GM03348 (cell line): ENCODE measurements at places on chromosomes 5 and 9.

DNA sequence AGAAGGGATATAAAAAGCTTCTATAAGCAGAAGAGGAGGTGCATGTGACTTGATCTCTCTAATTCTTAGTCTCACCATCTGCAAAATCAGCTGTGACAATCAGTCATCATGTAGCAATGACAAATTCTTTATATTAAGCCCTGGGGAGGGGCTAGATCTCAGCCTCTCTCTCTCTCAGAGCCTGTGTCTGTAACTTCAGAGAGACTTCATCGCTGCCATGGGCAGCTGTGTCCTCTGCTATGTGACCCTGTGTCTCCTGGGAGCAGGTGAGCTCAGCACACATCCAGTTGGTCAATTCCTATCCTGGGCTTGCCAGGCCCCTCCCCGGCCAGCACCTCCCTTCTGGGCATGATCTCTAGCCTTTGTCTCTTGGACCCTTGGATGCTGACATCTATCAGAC is 109.6 kb downstream of the ANKRD18B start:
- no peak for DNase-seq

DNA sequence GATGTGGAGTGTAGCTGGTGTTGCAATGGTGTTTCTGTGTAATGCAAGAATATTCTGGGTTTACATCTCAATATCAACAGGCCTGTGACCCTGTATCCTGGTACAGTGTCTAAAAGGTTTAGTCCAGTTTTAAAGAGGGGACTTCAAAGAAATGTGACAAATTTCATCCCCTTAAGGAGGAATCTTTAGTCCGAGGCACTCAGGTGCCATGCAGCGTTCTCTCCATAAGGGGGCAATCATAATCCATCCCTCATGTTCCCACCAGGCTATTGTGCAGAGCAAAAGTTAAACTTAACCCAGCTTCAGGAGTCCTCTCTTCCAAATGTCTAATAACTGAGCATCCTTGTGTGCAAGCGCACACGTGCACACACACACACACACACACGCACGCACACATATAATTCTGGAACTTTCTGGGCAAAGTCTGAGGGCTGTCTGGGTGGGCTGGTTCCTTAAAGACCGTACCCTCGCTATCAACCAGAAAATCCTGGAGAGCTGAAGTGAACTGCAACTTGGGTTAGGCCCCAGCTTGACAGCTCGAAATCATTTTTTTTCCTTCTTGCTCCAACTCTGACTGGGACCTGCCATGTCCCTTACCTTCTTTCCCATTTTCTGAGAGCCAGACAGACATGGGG is 46.0 kb downstream of the CRB2 start:
- peak; percentile 88 for DNase-seq

DNA sequence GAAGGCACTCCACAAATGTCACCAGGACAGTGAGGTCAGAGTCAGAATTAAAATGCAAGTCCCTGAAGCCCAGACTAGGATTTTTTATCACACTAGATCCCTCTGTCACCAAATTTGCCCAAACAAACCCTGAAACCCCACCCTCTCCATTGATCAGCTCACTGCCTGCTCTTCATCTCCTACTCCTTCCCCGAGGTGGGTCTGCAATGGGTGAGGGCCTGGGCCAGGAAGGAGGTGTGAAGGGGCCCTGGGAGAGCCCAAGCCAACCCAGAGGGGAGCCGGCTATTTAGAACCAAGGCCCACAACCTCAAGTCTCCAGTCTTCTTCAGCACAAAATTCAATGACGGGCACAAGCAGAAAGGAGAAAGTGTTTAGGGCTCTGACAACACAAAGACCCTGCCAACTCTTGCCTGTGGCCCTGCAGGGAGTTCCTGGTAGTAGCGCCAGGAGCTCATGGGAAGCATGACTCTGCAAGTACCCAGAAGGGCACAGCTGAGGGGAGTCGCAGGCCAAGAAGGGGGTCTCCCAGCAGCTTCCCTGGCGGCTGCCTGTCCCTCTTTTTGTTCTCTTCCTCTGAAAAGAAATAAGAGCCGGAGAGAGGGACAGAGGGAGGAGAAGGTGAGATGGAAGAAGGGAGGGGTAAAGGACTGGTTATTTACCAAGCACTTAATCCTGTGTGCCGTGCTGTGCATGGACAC is 5.5 kb downstream of the FOXI1 start:
- no peak for DNase-seq

- no peak for DNase-seq
Measured at GRCh38 chr5:7941692-7942091, 72.7 kb downstream of the MTRR start.
